ENCODE measurements at places on chromosomes 2 and 18. TPM values are rescaled to one million over a fixed set of nuclear protein-coding genes. Genes with fewer than 3 reads are reported as not detected.

PLEK gene
- total RNA-seq, result 0.60 TPM

DNAJC10 gene
- 41.7 TPM for total RNA-seq

GRCh38 chr2:903223-903900 lies 47.3 kb upstream of the SNTG2 start:
- H3K4me3 ChIP-seq, result no peak overlapping the region
- H3K27ac ChIP-seq, result no peak overlapping the region

- H3K36me3 ChIP-seq, result no peaks in the 10 kb centered on the region
- no peaks in the 10 kb centered on the region for H3K4me1 ChIP-seq
- H3K27me3 ChIP-seq, result no peaks in the 10 kb centered on the region
- DNase-seq, result no peak
- H3K27ac ChIP-seq, result no peak overlapping the region
Observed at GRCh38 chr18:64807560-64807959, 658.7 kb upstream of the LINC00305 start.

SLC23A3 gene
- 1.2 TPM for total RNA-seq

- H3K36me3 ChIP-seq, result no peaks in the 10 kb centered on the region
- peaks cover 12% of the 10 kb centered on the region for H3K27me3 ChIP-seq
- H3K4me1 ChIP-seq, result peaks cover 5% of the 10 kb centered on the region
- no peak overlapping the region for H3K27ac ChIP-seq
- H3K4me3 ChIP-seq, result no peak overlapping the region
Observed at GRCh38 chr2:207792244-207792785, 22.6 kb upstream of the FZD5 start.

Data from activated CD4-positive, alpha-beta T cell treated with anti-CD3 and anti-CD28 coated beads for 36 hours (primary cell).